MG63 (cell line): ENCODE measurements at places on chromosomes 7 and 10.

DNA sequence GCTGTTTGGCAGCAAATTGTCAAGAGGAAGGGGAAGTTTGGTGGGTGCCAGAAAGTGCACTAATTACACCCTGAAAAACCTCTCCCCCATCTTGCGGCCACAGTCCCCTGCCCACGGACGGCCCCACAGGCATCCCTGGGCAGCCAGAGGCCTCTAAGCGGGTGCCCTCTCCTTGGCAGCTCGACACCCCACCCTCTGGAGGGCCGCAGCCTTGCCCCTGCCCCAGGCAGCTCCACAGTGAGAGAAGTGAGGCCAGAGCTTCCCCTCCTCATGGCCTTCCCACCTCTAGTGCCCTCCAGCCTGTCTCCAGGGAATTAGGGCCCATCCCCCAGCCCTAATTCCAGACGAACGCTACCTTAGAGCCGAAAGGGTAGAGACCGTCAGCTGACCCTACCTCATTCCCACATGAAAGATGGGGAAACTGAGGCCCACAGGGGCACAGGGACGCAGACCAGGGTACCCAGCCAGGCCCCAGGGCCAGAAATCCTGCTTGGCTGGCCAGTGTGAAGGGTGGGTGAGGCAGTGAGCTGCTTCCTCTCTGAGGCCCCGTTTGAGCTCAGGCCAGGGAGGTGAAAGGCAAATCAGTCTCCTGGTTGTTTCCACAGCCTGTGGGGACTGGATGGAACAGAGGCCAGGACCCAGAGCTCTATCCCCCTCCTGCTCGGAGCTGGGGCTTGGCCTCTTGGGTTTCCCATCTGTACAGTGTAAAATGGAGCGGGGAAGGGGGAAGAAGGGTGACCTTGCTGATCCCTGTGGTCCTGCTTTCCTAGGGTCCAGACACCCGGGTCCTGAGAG is 10.0 kb downstream of the ZCCHC24 start:
- DNase-seq: peak; percentile 49

GRCh38 chr10:127854769-127855590 is 37.8 kb downstream of the CLRN3 start:
- no peak for DNase-seq

DNA sequence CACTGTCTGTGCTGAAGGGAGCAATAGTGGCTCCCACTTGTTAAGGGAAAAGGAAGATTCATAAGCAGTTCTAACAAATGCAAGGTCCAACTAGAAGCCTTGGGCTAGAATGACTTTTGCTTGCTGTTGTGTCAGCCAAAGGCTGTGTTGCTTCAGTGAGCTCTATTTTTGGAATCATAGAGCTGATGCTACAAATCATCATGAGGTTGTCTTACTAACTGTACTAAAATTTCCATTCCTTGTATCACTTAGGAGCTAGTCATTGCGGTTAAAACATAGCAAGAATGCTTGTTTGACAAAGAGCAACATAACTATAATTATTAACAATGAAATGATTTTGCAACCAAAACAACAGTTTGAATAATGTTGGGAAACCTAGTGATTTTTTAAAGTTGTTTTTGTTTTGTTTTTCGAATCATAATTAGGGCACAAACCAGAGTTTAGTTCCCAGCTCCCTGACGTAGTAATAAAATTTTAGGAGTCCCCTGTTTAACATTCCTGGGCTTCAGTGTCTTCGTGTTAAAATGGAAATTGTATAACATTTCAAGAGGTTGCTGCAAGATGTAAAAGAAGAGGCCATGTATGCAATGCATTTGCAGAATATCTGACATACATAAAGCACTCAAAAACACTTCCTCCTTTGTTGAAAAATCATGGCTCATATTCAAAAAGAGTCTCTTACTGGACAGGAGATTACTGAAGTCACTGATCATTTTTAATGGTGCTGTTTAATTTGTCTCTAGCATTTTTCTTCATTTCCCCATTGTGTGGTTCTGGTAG is 183.4 kb downstream of the MACC1 start:
- DNase-seq: no peak

- peak; percentile 57 for DNase-seq
Observed at GRCh38 chr10:28072573-28072972, 73.7 kb upstream of the ODAD2 start.

- no peak for DNase-seq
Observed at GRCh38 chr10:117096599-117097201, 41.4 kb downstream of the VAX1 start.

DNA sequence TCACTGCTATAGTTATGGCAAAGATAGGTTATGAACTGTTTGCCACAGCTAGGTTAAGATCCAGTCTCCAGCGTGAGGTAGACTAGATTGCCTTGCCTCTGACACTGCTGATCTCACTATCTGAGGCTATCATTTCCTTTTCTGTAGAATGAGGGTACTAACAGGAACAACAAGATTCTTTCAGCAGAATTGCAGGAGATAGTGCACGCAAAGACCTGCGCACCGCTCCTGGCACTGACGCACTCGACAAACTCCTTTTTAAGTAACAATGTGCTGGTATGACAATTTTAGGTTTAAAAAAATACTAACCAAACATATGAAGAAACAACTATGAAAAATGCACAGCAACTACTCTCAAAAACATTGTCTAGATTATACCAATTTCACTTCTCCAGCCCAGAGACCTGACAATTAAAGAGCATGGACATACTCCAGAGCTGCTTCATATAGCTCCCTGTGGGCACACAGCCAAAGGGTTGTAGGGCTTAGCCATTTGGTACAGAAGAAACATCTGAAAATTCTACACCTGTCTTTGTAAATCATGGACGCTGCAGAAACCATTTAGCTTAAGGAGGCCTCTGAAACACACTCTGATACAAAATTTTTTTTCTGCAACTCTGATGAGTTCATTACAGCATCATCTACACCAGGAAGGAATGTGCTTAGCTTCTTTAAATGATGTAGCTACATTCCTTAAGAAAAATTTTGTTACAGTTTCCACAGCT is 7.8 kb downstream of the ADAM12 start:
- no peak for DNase-seq

GRCh38 chr10:31803606-31804351 is 124.9 kb downstream of the ARHGAP12 start:
- DNase-seq: no peak

DNA sequence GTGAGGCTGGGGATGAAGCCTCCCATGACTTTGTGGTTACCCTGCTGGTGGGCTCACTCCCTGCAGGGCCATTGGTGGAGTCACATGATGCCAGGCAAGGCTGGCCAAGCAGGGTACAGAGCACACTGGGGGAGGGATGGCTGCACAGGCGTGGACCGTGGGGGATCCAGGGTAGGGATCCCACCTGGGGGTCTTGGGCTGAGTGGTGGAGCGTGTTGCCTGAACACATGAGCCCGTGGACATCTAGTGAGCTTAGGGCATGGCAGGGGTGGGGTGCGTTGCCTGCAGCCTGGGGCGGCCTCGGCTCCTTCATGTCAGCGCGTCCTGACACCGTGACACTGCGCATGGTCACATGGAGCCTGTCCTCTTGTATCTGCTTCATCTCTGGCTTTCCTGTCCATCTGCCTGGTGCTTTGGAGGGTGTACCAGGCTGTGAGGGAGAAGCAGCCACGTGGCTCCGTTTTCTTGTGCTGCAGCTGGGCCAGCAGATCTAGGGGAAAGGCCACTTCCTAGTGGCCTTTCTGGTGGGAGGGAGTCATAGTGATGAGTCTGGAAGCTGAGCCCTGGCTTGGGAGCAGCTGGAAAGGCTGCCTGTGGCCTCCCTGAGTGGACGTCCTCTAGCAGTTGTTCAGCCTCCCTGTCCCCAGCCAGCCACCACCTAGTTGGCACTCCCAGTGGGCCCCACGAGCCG is 96.2 kb downstream of the LHPP start:
- no peak for DNase-seq

DNA sequence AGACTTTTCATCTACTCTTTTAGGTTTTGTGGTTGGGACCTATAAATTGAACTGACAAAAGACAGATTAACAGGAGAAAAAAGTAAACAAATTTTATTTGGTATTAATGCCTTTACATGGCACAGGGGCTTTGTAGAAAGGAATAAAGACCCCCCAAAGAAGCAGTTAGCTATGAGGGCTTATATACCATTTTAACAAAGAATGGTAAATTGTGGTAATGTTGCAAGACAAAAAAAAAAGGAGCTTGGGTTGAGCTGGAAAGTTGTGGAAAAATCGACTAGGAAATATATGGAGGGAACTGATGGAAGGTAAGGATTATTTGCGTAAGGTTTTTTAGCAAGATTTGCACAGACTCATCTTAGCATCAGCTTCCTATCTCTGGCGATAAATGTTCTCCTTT is 84.6 kb downstream of the JCAD start:
- DNase-seq: no peak

GRCh38 chr10:104317269-104317710 is 21.0 kb downstream of the ITPRIP start:
- peak; percentile 52 for DNase-seq

DNA sequence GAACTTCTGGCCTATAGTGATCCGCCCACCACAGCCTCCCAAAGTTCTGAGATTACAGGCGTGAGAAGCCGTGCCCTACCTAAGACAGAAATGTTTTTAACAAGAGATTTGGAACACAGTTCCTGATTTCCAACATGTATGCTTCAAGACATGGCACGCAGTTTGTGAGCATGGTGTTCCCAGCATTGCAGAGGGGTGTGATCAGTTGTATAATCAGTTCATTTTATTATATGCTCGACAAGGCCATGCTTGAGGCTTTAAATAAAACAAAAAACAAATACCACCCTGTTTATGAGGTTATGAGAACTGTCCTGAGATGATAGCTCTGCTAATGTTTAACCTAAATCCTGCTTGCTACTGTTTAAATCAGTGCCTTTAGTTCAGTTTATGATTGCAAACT is 60.2 kb downstream of the TASOR2 start:
- DNase-seq: no peak

- DNase-seq: no peak
Observed at GRCh38 chr7:39697483-39697882, 74.1 kb downstream of the RALA start.

DNA sequence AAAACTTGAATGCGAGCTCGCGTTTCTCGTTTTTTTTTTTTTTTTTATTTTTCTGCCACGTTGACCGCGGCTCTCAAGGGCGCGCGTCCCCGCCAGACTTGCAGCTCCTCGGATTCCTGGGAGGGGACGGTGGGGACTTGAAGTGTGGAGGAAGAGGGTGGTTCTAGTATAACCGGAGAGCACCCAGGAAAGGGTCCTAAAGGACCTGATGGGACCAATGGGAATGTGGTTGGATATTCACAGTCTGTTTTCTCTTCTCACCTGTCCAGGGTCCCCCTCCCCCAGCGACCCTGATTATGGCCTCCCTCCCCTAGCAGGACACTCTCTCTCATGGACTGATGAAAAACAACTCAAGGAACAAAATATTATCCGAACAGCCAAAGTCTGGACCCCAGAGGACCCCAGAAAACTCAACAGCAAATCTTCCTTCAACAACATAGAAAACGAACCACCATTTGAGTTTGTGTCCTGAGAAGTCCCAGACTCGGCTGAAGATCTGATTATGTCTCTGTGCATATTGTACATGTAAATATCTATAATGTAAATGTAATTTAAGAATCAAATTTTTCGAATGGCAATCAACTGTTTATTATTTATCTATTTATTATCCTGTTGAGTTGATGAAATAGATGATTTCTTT is 1.4 kb downstream of the PTF1A start:
- DNase-seq: no peak

DNA sequence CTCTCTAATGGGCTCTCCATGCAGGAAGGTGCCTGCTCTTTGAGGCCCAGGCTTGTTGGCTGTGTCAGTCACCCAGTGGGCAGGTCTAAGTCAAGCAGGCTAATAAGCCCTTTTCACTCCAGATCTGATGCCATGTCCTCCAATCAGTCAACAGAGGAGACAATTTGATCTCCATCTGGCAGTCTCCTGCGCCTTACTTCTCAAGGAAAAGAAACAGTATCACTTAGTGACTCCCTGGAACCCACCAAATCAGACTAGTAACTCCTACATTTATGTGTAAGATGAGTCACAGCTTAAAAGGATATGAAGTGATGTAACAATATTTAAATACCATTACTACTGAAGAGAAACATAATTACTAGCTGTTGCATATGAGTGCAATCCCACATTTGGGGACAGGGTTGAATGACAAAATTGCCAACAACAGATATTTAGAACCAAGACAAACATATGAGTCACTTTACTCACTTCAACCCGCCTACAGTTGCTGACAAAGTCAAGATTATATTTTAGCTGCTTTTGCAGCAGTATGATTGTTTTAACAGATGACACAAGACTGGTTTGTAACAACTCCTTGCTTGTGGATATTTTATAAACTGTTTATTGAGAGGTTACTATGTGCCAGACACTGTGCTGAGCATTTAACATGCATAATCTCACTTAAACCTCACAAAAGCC is 72.1 kb downstream of the USP6NL start:
- DNase-seq: peak; percentile 4

GRCh38 chr7:37018954-37019353 is 294.7 kb upstream of the AOAH start:
- no peak for DNase-seq

DNA sequence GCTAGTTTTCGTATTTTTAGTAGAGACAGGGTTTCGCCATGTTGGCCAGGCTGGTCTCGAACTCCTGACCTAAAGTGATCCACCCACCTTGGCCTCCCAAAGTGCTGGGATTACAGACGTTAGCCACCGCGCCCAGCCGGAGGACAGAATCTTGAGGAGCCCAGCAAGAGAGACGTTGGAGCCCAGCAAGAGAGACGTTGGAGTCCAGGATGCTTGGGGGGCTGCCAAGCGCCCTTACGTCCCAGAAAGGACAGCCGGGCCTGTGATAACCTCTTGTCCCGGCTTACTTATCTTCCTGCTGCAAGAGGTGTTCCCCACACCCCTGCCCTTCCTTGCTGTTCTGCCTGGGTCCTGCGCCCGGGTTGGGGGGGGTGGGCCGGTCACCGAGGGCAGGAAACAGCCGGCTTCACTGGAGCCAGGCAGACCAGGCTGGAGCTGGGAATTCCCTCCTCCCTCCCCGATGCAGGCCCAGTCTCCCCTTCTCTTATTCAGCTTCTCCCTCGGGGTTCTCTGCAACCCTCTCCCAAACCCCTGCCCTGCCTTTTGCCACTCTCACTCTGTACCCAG is 1.9 kb upstream of the EPHB4 start:
- DNase-seq: no peak

DNA sequence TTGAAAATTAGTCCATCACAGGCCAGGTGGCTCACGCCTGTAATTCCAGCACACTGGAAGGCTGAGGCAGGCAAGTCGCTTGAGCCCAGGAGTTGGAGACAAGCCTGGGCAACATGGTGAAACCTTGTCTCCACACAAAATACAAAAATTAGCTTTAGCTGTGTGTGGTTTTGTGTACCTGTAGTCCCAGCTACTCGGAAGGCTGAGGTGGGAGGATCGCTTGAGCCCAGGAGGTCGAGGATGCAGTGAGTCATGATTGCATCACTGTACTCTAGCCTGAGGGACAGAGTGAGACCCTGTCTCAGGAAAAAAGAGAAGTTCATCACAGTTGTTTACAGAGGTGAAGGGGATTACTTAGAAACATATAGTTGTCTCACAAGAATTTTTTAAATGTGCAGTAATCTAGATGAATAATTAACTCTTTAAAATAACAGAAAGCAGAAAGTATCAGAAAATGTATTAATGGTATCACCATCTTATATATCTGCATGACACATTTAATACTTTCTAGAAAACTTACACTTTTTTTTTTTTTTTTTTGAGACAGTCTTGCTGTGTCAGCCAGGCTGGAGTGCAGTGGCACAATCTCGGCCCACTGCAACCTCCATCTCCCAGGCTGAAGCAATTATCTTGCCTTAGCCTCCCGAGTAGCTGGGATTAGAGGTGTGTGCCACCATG is 8.9 kb downstream of the LCOR start:
- DNase-seq: peak; percentile 40

- DNase-seq: no peak
Observed at GRCh38 chr10:124328477-124329220, 90.1 kb downstream of the OAT start.
